ENCODE measurements at places on chromosomes 7 and 10.
A peak's percentile ranks its signal among the peaks of the same experiment; 100 is the strongest.

DNA sequence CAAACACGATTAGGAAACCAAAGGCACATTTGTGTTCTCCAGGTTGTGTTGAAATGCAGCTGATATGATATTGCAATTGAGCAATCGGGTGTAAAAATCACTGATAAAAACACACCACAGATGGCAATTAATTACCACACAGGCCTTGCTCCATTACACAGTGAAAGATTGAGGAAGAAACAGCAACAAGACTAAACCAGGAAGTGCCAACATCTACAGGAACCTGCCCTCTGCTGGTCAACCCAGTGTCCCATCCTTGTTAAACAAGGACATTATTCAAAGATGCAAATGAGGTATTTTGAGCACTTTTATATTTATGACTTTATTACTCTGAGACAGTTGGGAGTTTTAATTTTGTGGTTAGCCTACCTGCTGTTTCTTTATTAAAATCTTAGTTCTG is 765.6 kb upstream of the GHITM start:
- DNase-seq: no peak

- no peak for DNase-seq
Measured at GRCh38 chr10:101512738-101513137, 75.3 kb downstream of the POLL start.

DNA sequence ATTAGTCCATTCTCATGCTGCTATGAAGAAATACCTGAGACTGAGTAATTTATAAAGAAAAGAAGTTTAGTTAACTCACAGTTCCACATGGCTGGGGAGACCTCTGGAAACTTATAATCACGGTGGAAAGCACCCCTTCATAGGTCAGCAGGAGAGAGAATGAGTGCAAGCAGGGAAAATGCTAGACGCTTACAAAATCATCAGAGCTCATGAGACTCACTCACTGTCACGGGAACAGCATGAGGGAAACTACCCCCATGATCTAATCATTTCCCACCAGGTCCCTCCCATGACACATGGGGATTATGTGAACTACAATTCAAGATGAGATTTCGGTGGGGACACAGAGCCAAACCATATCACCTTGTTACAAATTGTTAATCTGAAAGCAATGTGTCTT is 15.8 kb downstream of the TAS2R39 start:
- DNase-seq: no peak

DNA sequence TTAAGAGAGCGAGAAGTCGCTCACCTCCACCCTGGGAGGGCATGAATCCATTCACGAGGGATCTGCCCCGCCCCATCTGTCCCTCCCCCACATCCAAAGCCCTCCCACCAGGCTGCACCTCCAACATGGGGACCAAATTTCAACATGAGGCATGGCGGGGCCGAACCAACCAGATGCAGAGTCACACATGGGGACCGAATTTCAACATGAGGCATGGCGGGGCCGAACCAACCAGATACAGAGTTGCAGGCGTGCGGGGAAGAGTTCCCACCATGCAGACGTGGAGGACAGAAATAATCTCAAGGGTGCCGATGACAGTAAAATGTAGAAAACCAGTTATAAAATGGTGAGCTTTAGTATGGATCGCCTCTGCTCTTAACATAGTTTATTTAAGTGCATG is 564.4 kb downstream of the DNAJB6 start:
- no peak for DNase-seq

- no peak for DNase-seq
Measured at GRCh38 chr7:114405427-114405826, 9.2 kb upstream of the FOXP2 start.

GRCh38 chr10:118046395-118047156 is at the start of gene RAB11FIP2:
Gene RAB11FIP2 (minus strand): TSS chr10:118046941. CDS start chr10:118046163, 778 bp downstream.
- DNase-seq: peak; percentile 93

GRCh38 chr7:43491123-43491522 is 91.8 kb upstream of the STK17A start:
- no peak for DNase-seq

- no peak for DNase-seq
Measured at GRCh38 chr7:54596747-54597146, 54.6 kb downstream of the VSTM2A start.

DNA sequence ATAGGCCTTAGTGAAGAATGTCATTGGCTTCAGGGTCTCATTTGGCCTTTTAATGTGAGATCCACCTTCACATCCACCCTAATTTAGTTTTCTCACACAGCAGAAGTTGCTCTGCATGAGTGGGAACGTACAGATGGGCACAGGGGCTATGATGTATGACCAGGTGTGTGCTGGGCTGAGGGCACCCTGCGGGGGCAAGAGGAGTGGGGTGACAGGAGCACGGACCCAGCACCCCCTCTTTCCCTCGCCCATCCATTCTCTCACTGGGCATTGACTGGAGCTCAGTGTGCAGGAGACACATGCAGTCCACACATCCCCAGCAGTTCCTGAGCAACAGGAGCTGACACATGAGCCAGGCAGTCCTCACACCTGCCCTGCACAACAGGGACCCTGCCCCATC is 95.1 kb upstream of the PPP2R2D start:
- no peak for DNase-seq

- DNase-seq: no peak
Measured at GRCh38 chr10:132467464-132468149, 70.0 kb upstream of the INPP5A start.

DNA sequence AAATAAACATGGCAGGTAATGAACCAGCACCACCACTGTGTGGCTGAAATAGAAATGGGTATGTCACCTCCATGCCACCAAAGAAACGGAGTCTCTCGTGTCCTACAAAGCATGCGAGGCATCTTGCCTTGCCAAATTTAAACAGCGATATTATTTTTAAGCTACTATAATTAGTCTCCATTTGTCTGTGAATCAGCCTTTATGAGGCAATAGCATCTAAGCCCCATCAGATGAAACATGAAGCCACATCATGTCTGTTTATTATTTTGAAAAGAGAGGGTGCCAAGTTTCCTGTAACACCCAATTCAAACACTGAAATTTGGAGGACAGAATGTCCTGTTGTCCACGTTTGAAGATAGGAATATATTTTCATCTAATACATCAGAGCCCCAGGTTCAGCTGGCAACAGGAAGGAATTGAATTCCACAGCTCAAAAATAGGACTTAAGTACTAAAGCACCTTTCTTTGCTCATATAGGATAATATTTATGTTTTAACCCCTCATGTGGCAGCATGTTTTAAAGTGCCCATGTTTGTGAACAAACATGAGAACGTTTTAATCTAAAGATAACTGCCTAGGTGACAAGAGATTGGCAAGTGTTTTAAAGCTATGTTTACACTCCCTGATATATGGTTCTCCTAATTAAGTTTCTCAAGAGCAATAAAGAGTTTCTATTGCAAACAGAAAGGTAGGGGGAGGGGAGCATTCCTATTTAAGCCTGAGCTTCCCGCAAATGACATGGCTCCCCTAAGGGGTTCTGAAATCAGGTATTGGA is 86.8 kb downstream of the SORBS1 start:
- DNase-seq: no peak

GRCh38 chr10:88095778-88096431 is 232.5 kb downstream of the PTEN start:
- DNase-seq: no peak

DNA sequence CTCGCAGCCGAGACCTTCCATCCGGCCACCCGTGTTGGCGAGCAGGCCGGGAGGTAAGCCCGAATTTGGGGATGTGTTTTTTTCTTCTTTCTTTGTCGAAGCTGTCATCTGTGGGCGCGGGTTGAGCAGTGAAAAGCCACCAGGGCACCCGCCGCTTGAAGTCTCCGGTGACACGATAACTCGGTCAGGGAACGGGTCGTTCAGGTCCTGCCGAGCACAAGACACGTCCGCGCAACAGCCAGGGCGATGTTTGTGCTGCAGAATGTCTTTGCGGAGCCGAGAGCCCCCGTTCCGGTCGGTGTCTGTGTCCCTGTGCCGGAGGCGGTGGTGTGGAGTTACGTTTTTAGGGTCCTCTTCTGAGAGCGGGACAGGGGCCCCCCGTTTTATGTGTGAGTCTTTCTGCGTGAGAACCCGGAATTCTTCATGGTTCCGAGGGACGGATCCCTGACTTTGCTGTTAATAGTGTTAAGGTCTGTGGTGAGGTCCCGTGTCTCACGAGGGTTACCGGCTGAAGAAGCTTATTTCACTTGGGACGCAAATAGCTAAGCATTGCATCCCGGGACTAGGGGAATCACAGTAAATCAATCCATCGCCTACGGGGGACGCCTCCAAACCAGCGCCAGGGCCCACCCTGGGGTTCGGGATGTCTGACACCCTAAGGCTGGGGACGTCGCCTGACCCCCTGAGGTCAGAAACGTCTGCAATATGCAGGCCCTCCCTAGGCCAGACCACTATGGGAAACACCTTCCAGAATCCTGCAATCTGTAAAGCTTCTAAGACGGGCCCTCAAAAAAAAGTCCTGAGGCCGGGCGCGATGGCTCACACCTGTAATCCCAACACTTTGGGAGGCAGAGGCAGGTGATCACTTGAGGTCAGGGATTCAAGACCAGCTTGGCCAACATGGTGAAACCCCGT is 99.5 kb downstream of the ELFN1 start:
- DNase-seq: no peak

DNA sequence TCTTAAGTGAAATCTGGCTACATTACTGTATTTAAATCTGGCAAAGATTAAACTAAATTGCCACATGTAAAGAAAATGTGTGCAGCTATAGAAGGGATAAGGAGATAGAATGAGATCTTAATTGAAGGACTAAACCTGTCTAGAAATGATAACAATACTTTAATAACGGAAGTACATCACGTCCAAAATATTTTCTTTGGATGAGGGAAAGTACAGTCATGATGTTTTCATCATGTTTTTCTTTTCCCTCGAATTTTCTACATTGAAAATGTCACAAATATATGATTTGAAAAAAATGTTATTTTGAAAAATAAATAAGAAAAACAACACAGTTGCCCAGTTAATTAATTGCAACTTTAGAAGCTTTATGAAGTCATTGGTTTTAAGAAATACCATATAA is 143.9 kb downstream of the ETV1 start:
- no peak for DNase-seq

- DNase-seq: no peak
Measured at GRCh38 chr7:71311576-71311975, 179.6 kb downstream of the GALNT17 start.

DNA sequence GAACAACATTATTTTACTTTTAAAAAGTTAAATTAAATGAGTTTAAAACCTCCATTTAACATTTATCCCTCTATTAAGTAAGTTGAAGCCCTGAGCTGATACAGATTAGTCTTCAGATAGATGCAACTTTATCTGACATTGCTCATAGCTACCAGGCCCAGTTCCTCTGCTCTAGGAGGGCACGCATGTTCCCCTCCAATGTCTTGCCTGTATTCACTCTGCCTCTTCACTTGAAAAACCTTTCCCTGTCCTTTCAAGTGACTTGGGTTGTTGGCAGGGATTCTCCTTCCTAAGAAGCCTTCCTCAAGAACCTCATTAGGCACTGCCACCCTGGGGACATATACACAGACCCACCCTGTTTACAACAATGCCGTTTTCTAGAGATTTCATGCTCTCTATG is 270.4 kb downstream of the RELN start:
- DNase-seq: no peak

DNA sequence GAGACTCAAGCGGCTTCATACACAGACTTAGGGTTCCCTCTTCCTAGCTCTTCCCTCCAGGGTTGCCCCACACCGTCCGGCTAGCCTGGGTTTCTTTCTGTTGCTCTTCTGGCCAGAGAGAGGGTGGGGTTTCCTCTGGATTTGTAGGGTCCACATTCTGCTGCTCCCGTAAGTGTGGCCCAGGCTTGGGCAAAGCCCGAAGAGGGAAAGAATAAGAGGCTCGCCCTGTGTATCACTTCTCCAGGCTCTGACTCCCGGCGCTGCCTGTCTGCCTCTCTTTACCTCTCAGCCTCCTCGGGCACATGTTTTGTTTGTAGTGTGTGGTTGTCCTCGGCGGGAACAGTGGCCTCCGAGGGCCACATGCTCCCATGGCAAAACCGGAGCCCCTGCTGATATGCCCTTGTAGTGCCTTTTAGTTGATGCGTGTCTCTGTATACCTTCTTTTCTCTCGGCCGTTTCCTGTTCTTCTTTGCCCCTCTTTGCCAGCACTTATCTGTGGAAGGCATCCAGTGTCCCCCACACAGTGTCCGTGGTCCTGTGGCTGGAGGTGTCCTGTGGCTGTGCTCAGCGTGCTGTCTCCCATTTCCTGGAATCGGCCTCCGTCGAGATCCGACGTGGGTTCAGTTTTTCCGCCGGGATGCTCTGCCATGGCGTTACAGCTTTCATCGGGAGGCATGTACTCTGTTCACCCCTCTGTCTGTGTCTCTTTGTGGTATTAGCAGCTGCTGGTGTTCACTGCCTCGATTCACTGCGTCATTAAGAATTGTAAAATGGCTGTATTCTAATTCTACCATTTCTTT is 102.9 kb downstream of the INPP5A start:
- DNase-seq: no peak

GRCh38 chr10:24415455-24416125 is 206.7 kb downstream of the KIAA1217 start:
- no peak for DNase-seq

DNA sequence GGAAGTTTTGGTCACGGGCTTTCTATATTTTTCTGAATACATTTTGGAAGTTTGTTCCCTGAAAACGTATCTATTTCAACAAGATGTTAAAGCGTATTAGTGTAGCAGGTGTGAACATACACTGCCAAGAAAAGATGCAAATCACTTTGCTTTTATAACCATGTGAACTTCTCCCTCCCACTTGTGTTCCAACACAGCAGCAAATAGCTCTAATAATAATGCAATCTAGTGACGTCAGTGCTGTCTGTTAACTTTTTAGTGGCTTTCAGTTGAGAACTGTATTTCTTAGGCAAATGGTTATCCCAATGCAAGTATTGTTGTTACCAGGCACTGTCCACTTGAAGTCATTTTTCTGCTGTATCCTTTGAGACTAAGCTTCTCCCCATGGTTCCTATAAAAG is 188.4 kb upstream of the IGFBP3 start:
- no peak for DNase-seq

DNA sequence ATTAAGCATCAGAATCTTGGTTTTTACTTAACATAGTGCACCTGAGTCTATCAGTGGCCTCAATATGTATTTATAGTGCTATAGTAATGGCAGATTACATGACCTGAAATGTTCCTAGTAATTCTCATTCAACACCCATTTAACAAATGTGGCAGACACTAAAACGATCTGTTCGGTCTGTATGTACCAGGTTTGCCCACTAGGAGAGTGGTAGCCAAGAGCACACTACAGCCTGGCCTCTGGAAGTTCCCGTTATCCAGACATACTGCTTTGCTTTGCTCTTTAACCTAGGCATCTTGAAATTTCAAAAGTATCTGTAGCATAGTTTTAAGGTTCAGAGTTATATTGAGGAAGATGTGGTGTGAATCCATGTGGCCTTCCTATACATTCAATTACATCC is 395.7 kb upstream of the NRG3 start:
- no peak for DNase-seq

DNA sequence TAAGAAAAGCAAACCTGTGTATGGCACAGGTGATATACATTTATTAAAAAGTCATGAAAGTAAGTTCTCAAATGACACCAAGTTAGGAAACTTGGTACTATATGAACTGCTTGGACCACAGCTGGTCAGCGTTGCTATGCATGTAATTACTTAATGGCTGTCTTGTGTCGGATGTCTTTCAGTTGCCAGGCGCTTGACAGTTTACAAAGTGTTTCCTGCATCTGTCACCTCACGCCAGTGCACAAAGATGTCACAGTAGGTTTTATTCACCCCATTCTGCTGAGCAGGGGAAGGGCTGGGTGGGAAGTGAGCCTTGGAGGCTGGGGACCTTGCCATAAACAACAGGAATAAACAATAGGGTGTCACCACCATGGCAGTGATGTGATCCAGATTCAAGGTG is 35.8 kb downstream of the ADAM12 start:
- DNase-seq: no peak

GRCh38 chr10:44818701-44819127 is 92.4 kb upstream of the TMEM72 start:
- DNase-seq: no peak
